ENCODE measurements at places on chromosomes 1 and 21.

DNA sequence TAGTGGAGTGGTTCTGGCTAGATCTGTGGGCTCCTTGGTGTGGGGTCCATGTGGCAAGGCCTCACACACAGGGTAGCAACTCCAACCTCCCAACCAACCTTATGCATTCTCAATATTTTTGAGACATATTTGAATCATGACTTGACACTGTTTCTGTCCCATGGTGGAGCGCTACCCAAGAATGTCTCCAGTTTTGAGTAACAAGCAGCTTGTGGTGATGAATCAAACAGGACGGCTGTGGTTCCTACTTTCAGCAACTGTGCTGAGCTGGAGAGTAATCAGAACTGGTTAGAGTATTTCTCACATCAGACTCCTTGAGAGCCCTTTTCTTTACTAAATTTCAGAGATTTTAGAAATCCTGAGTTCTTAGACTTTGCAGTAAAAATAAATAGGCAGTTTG lies 3.1 kb downstream of the LCE3D start:
- DNase-seq = no peak

DNA sequence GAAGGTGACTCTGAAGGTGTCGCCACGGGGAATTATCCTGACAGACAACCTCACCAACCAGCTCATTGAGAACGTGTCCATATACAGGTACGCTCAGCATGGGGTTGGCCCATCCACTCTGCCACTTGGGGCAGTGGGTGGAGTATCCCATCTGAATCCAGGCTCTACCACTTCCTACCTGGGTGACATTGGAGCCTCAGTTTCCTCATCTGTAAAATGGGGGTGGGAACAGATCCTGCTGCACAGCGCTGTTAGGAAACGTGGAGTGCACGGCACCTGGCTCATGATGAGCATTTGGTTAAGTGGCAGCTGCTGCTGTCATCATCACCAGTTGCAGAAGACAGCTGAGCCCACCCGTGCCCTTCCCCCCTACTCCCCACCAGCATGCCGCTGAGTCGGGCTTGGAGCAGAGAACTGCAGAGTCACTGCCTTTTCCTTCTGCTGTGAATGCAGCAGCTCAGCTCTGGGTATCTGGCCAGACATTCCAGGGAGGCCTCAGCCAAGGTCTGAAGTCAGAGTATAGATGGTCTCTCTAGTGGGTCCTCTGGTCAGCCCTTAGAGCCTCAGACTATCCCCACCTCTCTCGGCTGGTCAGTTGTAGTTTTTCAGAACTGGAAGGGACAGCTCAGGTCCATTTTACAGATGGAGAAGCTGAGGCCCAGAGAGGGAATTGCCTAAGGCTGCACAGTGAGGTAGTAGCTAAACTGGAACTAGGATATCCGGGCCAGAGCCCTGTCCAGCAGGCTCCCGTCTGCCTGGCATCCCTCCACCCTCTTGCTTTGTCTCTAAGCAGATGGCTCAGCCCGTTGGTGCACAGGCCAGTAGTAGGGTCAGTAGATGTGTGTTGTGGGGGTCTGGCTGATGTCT lies 11.7 kb downstream of the LDLRAP1 start:
- DNase-seq = no peak

DNA sequence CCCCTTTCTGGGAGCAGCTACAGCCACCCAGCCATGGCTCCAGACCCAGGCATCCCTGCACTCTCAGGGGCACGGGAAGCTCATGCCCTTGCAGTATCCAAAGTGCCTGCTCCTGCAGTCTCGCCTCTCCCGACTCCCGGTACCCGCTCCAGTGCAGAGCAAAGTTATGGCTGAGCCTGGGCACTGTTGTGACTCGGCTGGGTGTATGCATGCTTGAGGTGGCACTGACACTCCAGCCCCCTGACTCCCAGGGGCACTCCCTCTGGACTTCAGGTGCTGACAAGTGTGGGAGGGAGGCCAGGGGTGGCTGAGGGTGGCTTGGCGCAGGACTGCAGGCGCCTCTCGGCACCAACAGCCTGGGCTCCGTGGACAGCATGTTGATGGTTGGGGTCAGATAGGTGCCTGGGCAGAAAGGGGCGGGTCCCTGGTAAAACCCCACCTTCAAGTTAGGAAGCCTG lies 580.1 kb upstream of the ADGRL2 start:
- no peak for DNase-seq

DNA sequence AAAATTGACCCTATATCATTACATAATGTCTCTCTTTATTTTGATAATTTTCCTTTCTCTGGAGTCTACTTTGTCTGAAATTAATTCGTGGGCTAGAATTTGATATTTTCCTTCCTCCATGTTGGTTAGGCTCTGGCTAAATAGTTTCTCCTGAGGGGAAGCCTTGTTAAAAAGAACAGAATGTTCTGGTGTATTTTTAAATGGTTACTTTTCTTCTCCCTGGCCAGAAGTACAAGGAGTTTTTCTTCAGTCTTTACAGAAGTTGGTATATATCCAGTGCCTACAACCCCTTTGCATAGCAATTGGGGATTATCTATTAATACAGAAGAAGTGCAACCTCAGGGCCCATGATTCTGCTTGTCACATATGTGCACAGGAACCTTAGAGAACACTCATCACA lies 185.6 kb upstream of the RAB4A start:
- no peak for DNase-seq

DNA sequence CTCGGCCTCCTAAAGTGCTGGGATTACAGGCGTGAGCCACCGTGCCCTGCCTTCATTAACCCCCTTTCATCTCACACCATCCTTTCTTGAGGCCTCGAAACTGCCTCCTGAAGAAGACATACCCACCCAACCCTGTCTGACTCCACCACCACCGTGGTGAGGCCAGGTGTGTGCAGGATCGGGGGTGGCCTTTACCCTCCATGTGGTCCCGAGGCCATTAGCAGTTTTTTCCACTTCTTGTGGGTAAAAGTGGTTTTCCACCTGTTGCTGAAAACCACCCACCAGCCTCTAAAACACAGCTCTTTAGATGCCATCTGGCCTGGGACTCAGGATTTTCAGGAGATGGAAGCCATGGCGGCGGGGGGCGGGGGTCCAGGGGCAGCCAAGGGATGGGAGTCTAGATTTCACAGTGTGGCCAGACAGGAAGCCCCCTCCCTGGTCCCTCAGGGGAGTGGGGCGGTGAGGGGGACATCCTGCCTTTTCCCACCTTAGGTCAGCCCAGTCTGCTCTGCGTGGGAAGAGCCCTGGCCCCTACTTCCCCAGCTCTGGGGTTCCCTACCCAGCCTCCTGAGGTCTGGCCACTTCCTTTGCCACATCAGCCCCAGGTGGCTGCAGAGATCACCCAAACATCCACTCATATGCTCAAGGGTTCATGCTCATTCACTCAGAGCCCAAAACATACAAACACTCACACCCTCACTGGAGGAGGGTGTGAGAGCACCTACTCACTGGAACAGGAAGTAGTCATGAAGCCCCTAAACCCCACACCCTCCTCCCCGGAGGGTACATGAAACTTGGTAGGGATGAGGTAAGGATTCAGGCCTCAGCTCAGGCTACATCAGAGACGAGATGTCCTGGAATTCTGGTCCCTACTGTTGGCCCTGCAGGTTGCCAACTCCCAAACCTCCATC lies 2.3 kb downstream of the FGR start:
- no peak for DNase-seq

DNA sequence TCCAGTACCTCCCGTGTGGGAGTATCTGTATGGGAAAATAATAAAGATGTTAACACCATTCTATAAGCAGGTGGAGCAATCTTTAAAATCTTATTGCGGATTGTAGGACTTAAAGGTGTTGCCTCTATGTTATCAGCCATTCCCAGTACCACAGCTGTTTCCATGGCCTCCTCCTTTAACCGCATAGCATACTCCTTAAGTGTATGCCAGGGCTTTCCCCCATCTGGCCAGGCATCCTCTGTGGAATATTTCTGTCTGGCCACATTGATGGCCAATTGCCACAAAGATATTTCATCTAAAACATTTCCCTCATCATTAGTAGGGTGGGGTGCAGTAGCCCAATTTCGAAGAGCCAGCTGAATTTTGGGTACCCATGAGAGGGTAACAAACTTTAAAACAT lies 7.3 kb upstream of the STUM start:
- DNase-seq = no peak

Measured in T-helper 22 cell (primary cell).